ENCODE measurements at places on chromosomes 1 and 21. TPM values are rescaled to one million over a fixed set of nuclear protein-coding genes. Genes with fewer than 3 reads are reported as not detected.

GRCh38 chr1:228236744-228237143 is 28.9 kb downstream of the OBSCN start:
- no peaks in the 10 kb centered on the region for H3K27me3 ChIP-seq
- H3K4me1 ChIP-seq, result no peaks in the 10 kb centered on the region
- DNase-seq, result no peak
- H3K36me3 ChIP-seq, result peaks cover 76% of the 10 kb centered on the region
- no peak overlapping the region for H3K4me3 ChIP-seq

DNA sequence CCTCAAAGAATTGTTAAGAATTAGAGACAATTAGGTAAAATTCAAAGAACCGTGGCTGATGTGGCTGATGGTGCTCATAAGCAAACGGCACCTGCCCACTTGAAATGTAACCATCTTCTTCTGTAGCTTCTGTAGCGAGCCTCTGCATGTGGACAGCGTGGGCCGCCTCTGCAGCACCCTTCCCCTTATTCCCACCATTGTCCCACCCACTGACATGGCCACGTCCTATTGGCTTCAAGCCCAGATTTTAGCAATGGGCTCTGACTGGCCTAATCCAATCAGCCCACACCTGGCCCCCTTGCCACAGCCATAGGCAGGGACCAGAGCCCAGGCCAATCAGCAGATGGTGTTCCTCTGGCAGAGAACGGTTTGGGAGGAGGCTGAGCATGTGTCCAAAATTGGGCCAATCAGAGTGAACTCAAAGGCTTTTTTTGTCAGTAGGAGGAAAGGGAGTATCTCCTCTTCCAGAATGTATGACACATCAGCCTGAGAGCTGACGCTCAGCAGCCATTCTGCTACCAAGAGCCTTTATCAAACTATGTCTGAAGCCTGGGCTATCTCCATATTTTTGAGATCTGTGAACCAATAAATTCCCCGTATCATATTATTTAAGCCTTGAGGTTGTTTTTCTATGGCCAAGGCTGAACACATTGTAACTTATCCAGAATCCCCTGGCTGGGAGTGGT is 518.5 kb downstream of the SMYD3 start:
- no peak for DNase-seq
- H3K27me3 ChIP-seq, result no peaks in the 10 kb centered on the region
- no peaks in the 10 kb centered on the region for H3K4me1 ChIP-seq
- H3K27ac ChIP-seq, result no peak overlapping the region
- no peak overlapping the region for H3K4me3 ChIP-seq
- no peaks in the 10 kb centered on the region for H3K36me3 ChIP-seq

GRCh38 chr1:22452481-22452957 is 868 bp downstream of the ZBTB40 start:
- peaks cover 4% of the 10 kb centered on the region for H3K4me1 ChIP-seq
- peak overlapping the region; percentile 85 for H3K27ac ChIP-seq
- H3K4me3 ChIP-seq, result peak overlapping the region; percentile 83

- no peaks in the 10 kb centered on the region for H3K36me3 ChIP-seq
- no peak overlapping the region for H3K4me3 ChIP-seq
- H3K27me3 ChIP-seq, result no peaks in the 10 kb centered on the region
- DNase-seq, result no peak
Observed at GRCh38 chr1:202857136-202857610, 31.8 kb downstream of the RABIF start.

DNA sequence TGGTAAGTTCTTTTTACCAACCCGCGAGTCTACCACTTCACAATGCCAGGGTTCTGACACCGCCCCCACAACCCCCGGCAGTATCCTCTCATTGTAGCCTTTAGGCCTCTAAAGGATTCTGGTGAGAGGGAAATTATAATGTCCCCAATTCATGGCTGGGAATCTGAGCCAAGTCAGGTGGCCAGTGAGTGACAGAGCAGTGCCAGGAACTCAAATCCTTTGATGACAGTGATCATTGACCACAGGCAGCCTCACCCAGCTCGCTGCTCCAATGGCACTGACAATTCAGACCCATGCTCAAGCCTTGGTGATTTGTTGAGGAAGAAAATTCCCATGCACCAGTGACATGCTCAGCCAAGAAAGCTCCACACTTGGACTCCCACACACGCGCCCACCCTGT is 63.4 kb upstream of the CSF1 start:
- no peaks in the 10 kb centered on the region for H3K36me3 ChIP-seq
- no peak overlapping the region for H3K4me3 ChIP-seq
- DNase-seq, result no peak
- no peak overlapping the region for H3K27ac ChIP-seq
- no peaks in the 10 kb centered on the region for H3K4me1 ChIP-seq

DNA sequence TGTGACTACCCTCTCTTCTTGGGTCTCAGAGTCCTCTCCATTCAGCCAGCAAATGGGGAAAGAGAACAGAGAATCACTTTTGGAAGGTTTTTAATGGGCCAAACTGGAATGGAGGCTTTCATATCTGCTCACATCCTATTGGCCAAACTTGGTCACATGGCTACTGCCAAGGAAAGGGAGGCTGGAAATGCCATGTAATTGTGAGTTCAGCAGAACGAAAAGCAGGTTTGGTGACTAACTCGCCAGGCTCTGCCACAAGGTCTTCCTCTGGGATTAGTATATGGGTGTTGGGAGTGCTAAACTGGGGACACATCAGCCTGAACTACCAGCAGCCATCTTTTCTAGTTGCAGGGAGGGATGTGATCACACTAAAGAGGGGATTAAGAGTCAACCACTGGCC is 19.2 kb downstream of the RD3 start:
- no peak overlapping the region for H3K4me3 ChIP-seq
- H3K36me3 ChIP-seq, result no peaks in the 10 kb centered on the region
- H3K4me1 ChIP-seq, result no peaks in the 10 kb centered on the region
- H3K27ac ChIP-seq, result no peak overlapping the region
- DNase-seq, result no peak

DNA sequence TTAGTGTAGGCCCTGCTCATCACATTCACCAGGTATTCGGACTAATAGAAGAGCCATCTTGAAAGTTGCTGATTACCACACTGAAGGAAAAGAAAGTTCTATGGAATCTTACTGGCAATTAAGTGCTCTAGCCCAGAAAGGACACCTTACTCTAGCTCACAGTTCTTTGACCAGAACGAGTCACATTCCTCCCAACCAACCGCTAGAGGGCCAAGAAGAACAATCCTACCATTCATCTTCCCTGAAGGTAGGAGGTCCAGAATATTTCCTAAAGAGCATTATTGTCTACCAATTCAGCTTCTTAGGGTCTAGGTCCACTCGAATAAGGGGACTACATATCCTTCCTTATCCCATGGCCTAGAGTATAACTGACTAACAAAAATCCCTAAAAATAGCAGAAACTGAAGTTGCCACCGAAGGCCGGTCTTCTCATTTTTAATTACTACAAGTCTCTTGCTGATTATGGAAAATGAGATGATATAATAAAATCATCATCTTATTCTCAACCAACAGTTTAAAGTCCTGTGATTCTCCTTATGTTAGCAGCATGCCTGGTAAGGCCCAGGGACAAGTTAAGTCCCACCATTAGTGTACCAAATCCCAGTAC is 2.7 kb upstream of the FMO1 start:
- no peak overlapping the region for H3K27ac ChIP-seq
- no peaks in the 10 kb centered on the region for H3K36me3 ChIP-seq
- H3K4me1 ChIP-seq, result no peaks in the 10 kb centered on the region

- no peaks in the 10 kb centered on the region for H3K27me3 ChIP-seq
- H3K27ac ChIP-seq, result no peak overlapping the region
- DNase-seq, result no peak
- H3K4me3 ChIP-seq, result no peak overlapping the region
- H3K4me1 ChIP-seq, result no peaks in the 10 kb centered on the region
- no peaks in the 10 kb centered on the region for H3K36me3 ChIP-seq
Observed at GRCh38 chr1:54516249-54516920, 31.6 kb upstream of the ACOT11 start.

DNA sequence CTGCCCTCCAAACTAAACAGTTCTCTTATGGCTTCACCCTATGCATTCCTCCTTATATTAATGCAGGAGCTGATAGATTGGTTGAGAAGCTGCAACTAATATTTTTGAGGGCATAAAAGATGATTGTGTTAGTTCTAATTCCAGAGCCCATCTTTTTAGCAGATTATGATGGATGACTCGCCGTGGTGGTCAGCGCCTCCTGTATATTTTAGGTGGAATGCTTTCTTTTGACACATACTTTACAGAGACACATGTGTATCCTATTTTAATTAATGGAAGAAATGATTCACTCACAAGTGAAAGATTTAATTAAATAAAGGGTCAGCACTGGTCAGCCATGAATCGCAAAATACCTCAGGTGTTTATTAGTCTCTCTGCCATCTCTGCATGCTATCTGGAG is 120.7 kb downstream of the TM2D1 start:
- H3K36me3 ChIP-seq, result no peaks in the 10 kb centered on the region
- H3K27ac ChIP-seq, result no peak overlapping the region
- no peak for DNase-seq
- H3K4me3 ChIP-seq, result no peak overlapping the region
- H3K4me1 ChIP-seq, result no peaks in the 10 kb centered on the region
- H3K27me3 ChIP-seq, result no peaks in the 10 kb centered on the region

DNA sequence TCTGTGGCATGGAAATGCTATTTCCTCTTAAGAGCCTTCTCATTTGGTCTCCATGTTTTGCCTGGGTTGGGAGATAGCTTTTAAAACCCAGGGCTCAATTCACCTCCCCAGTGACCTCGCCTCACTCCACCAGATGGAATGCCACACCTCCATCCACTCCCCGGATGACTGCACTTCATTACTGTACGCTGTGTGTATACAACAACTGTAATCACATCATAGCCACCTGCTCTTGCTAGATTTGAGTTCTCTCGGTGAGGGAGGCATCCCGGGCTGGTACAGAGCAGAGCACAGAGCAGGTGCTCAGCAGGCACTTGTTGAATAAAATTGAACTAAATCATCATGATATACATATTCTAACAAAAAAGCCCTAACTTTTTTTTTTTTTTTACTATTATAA is 26.0 kb downstream of the SDE2 start:
- no peak overlapping the region for H3K4me3 ChIP-seq
- no peak overlapping the region for H3K27ac ChIP-seq
- peaks cover 8% of the 10 kb centered on the region for H3K36me3 ChIP-seq
- no peaks in the 10 kb centered on the region for H3K4me1 ChIP-seq

DNA sequence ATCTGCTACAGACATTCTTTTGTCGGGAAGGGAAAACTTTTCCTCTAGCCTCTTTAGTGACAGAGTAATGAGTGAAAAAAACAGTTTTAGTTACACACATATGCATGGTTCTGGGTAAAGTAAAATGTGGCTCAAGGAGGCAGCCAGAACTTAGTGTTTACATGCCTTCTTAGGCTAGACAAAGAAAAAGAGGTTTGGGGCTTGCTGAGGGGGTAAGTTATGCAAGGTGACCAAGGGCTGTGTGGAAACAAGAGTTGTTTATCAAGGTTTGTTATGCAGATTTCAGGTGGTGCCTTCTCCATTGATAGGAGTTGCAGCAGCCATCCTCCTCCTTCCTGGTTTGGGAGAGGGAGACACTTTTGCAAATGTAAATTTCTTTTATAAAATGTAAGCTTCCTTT is 66.5 kb upstream of the RAB3GAP2 start:
- no peaks in the 10 kb centered on the region for H3K36me3 ChIP-seq
- no peak for DNase-seq
- H3K4me3 ChIP-seq, result no peak overlapping the region
- no peaks in the 10 kb centered on the region for H3K4me1 ChIP-seq
- no peak overlapping the region for H3K27ac ChIP-seq
- H3K27me3 ChIP-seq, result no peaks in the 10 kb centered on the region

DNA sequence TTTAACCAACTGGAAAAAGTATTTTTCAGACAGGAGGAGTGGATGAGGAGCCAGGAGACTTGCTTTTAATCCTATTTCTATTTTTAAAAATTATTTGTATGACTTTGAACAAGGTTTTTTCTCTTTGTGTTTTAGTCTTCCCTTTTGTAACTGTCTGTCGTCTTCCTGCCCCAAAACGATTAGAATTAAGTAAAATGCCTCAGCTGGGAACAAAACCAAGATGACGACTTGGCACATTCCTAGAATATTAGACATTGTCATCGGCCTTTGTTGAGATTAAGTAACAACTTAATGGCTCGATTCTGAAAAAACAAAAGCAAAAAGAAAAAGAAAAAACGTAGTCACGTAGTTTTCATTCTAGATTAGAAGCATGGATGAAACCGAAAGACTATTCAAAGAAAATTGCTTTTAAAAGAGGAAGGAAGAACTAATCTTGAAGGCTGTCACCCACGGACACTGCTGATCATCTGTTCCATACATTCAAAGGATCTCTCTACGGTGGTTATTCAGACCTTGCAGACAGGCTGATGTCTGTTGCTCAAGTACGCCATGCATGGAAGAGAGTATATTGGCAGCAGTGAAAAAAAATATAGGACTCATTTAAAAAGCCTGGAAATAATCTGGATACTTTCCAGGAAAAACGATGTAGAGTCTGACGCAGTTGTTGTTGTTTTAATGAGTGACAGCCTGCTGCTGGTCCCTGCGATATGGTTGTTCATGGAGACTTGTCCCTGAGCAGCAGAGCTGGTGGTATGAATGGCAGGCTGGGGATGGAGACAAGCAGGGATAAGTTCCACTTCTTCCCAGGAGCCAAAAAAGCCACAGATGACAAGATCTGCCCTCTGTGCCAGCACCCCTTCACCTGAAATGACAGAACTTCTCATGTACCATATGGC is 16.8 kb downstream of the GNG4 start:
- H3K27ac ChIP-seq, result no peak overlapping the region
- H3K4me1 ChIP-seq, result no peaks in the 10 kb centered on the region
- DNase-seq, result no peak
- H3K36me3 ChIP-seq, result no peaks in the 10 kb centered on the region
- no peak overlapping the region for H3K4me3 ChIP-seq

DNA sequence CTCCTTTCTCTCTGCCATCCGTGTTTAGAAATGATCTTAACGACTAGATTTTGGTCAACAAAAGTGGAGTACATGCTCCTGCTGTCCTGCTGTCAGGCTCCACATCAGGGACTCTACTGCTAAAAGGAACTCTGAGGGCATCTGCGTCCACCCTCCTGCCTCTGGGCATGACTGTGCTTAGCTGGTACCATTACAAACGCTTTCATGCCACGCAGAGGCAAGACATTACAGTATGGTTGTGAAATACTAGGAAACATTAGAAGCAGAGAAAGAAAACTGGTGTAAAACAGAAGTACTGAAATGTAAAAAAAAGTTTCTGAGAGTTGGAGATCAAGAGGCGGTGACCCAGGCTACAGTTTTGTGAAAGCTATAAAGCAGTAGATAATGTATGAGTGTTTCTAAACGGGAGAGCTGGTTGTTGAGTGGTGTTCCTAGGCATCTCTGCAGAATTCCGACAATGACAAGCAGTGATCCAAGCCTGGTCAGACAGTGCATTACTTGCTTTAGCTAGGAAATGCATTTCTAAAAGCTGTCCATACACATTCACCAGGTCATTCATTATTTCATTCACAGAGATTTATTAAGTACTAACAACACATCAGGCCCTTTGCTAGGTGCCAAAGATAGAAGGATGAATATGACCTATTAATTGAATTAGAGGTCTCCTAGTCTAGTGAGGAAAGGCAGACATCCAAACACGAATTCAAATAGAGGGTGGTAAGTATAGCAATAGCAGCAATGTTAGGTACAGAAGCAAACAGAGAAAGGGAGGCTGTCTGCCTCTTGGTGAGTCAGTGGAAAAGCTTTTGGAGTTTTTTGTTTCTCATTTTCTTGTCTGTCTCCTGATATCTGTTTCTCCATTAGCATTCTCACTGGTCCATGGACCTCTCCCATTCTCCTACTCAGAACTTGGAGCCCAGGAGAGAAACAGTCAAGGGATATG is 401.9 kb downstream of the LMO4 start:
- H3K27ac ChIP-seq, result no peak overlapping the region
- no peaks in the 10 kb centered on the region for H3K4me1 ChIP-seq
- H3K4me3 ChIP-seq, result no peak overlapping the region
- no peaks in the 10 kb centered on the region for H3K27me3 ChIP-seq
- no peak for DNase-seq

LINGO4 gene
- total RNA-seq, result not detected

C1orf185 gene
- total RNA-seq, result not detected

FCGR2B gene
- total RNA-seq, result not detected

ICOSLG gene
- total RNA-seq, result 11.7 TPM

THEM5 gene
- total RNA-seq, result not detected

CD5L gene
- total RNA-seq, result not detected

All from naive thymus-derived CD4-positive, alpha-beta T cell (primary cell).